ENCODE measurements at places on chromosomes 12 and 14.

DNA sequence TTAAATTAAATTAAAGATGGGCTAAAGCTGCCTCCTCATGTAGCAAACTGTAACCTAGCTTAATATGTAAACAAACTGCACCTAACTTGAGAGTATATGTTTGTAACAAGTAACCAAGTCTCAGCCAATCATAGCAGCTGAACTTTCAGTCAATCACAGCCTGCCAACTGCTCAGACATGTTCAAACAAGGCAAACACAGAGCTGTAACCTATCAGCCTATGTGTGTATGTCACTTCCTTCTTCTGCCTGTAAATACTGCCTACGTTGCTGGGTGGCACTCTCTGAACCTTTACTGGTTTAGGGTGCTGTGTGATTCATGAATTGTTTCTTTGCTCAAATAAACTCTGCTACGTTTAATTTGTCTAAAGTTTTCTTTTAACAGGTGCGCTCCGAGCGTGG, 2.9 kb downstream of the SERPINA6 start:
- DNase-seq = no peak

- no peak for DNase-seq
These were observed 104.8 kb downstream of the UNC79 start for GRCh38 chr14:93535537-93535936.

DNA sequence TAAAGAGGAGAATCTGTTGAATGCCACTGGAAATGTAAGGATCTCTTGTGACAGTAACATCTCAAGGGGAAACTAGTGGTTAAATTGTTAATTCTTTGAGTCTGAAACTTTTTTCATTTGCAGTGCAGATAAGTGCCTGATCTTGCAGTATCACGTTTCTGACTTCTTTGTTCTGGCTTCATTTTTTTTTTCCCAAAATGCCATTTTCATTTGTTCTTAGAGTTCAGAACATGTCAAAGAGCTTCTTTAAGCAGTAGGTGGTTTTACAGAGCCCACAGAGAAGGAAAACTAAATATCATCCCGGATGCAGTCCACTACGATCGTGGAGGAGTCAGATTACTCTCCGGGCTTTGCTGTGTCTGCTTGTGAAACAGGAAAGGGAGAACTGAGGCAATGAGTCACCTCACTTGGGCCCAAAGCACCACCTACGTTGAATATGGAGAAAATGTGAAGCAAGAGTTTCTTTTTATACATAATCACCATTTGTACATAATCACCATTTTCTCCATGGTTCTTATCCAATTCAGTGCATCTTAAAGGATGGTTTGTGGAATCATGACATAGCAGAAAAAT, 43.9 kb downstream of the HMGA2 start:
- DNase-seq = no peak

DNA sequence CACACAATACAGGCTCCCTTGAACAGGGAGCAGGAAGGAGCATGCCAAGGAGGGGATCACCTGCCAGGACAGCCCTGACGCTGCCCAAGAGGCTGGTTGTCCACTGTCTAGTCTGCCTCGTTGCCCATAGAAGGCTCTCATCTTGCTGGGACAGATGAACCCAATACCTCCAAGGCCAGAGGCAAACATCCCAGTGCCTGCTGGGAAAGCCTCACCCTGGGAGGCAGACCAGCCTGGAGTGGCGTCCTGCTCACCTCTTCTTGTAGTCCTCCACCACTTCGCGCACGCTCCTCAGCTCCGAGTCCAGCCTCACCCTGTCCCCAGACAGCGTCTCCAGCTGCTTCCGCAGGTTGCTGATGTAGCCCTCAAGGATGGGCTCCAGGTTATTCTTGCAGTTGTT, 2.4 kb downstream of the KRT73 start:
- no peak for DNase-seq

GRCh38 chr12:79162948-79163347, 298.4 kb downstream of the SYT1 start:
- DNase-seq = no peak

DNA sequence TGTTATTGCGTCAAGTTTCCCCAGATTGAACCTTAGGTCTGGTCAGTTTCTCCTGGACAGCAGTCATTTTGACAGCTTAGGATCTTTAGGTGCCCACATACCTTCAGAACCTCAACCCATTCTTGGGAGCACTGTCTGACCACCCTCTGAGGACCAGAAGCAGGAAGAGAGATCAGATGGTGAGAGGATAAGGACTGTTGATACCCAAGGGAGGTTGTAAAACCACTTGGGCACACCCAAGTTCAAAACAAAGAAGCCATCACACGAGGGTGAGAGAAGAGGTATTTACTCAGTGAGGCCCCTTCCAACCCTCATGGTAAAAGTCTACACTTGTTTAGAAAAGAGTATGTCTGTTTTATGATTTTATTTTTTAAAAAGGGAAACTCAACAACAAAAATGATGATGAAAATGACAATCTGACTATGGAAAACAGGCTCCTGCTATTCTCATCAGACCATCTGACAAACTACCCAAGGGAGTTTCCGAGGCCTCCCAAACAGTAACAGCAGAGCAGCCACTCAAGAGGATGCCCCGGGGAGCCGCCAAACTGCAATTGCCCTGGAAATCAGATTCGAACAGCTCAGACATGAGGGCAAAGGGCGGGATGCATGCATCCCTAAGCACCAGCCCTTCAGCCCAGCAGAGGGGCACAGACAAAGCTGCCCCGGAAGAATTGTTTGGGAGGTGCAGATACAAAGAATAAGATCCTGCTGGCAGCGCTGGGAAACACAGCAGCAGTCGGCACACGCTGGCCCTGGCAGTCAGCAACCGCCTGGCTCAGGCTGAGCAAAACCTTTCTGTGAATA, 162.6 kb upstream of the PLEKHG7 start:
- no peak for DNase-seq

DNA sequence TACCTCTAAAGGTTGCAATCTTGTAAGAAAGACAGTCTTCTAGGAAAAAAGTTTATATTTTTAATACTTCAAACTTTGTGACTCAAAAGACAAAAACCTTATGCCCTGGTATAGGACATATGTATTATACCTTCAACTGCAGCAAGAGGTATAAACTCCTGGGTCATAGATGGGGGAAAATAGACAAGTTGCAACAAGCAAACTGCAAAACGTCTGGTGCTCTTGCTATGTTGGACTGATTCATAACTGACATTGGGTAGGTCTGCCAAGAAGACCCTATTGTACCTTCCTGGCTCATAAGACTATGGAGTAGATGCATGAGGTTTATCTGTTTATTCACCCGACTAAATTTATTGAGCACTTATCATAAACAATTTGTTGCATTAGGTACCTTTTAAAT, 40.9 kb downstream of the BEST3 start:
- no peak for DNase-seq

DNA sequence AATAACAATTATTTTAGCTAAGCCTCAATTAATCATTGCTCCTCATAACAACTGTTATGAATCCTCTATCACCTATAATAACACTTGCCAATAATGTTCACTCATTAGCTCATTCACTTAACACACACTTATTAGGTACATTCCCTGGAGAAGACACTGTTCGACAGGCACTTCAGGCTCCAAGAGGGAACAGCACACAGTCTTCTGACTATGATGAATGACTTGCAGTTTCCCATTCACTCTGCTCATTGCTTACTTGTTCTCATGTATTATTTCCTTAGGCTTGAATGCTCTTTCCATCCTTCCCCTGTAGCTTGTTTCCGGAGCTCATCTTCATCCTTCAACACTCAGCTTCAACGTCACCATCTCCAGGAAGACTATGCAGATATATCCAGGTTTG, 437.3 kb downstream of the TMEM132D start:
- DNase-seq = no peak

- no peak for DNase-seq
These were observed 436.9 kb upstream of the TMEM132C start for GRCh38 chr12:127830065-127830460.

GRCh38 chr12:66497008-66497897, 181.6 kb downstream of the GRIP1 start:
- DNase-seq = no peak

GRCh38 chr14:106694638-106695393, 1168.4 kb downstream of the TMEM121 start:
- DNase-seq = no peak

DNA sequence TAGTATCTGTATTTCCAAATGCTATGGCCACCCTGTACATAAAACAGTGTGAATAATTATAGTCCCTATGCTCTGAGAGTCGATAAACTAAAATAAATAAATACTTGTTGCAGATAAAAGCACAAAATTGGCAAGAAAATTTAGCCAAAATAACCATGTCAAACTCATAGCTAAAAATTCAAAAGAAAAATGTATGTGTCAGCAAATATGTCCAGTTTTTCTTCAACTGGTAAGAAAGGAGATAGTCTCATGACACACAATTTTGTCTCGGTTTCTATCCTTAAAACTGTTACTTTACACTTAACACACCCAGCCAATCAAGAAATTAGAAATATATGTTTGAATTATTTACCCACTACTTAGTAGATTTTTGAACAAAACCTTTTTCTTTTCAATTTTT, 145.6 kb upstream of the FSCB start:
- DNase-seq = no peak

DNA sequence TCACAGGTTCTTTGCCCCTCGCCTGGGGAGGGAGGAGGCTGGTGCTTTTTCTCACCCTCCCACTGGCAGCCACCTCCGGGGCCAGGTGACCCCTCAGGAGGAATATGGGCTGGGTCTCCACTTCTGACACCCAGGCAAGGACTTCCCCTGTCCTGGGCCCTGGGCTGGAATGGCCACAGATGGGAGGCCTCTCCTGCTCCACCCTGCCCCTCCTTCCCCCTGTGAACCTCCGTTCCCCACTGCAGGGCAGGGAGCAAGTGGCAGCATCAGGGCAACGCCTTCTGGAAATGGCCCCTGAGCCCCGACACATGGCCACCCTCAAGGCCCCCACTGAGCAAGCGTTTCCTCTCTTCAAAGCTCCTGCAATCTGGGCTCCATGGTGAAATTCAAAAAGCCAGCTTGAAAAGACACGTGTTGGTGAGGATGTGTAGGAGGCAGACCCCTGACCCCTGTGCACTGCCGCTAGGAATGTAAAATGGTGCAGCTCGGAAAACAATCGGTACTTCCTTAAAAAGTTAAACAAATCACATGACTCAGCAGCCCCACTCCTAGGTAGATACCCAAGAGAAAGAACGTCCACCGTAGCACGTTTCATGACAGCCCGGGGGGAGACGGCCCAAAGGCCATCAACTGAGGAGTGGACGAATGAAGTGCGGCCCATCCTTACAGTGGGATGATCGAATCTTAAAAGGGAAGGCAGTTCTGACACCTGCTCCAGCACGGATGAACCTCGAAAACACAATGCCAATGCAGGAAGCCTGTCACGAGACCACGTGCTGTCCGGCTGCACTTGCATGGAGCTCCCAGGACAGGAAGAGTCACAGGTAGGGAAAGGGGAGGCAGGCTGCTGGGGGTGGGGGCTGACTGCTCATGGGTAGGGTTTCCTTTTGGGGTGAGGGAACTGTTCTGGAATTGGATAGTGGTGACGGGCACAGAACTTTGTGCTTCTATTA, 11.5 kb downstream of the XRCC3 start:
- no peak for DNase-seq

GRCh38 chr12:97555547-97556187, 93.1 kb downstream of the RMST start:
- no peak for DNase-seq

DNA sequence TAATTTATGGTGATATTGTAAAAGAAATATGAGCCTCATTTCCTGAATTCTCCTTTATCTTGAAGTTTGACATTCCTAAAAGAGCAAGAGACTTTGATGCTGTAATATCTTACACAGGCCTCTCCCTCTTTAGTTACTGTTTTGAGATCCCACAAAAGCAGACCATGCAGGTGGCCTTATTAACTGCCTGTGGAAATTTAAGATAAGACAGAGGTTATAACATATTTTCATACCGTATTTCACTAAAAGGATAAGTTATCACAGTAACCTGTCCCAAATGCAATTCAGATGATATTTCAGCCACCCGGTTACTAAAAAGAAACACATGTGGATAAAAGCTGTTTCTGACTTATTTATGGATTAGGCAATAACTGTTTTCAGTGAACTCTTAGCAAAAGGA, 150.1 kb downstream of the NAV3 start:
- DNase-seq = no peak

DNA sequence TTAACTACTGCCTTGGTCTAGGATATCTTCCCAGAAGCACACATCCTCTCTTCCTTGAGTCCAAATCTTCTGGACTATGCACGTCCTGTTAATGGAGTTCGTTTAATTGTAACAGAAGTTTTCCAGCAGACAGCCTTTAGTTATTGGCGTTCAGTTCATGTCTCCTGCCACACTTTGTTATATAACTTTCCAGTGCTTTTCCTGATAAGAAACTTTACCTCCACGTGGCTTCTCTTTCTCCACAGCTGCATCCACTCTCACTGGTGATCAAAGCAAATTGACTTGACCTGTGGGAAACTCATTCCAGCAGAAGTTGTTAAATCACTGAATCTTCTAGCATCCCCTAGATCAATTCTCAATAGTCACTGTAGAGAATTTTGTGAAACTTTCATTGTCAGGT, 19.0 kb downstream of the PTPN21 start:
- no peak for DNase-seq

DNA sequence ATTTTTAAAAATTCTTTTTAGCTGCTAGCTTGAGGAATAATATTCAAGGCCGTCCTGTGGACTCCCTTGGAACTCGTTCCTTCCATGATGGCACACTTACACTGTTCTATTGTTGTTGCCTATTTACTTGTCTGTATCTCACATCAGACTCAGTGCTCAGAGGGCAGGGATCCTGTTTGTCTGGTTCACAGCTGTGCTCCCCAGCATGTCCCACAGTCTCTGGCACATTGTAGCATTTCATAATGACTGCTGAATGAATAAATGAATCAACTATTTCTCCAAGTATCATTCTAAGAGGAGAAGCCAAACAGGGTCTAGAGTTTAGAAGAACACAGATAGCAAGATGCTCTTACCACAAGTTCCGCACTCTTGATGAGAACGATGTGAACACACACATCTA, 48.0 kb downstream of the NTN4 start:
- no peak for DNase-seq

DNA sequence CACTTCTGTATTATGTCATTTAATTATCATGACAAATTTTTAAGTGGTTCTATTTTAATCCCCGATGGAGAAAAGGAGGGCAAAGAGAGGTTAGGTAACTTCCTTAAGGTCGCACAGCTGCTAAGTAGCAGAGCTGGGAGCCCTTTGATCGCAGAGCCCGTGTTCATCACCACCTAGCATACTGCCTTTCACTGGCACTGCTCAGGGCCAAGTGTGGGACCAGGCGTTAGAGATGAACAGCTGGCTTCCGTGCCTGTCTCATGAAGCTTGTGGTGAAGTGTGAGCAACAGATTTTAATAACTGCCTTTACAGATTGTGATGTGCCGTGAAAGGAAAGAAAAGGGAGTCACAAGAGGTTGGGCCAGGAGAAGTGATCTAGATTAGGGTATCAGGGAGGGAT, 273.6 kb downstream of the AKAP6 start:
- DNase-seq = no peak

Measured in esophagus squamous epithelium (tissue), 5 donors.